ENCODE measurements at places on chromosomes 2 and 18.

- no peak for DNase-seq
Observed at GRCh38 chr2:72806280-72806945, 19.4 kb downstream of the EXOC6B start.

GRCh38 chr2:64352292-64352691, 101.7 kb upstream of the LGALSL start:
- no peak for DNase-seq

DNA sequence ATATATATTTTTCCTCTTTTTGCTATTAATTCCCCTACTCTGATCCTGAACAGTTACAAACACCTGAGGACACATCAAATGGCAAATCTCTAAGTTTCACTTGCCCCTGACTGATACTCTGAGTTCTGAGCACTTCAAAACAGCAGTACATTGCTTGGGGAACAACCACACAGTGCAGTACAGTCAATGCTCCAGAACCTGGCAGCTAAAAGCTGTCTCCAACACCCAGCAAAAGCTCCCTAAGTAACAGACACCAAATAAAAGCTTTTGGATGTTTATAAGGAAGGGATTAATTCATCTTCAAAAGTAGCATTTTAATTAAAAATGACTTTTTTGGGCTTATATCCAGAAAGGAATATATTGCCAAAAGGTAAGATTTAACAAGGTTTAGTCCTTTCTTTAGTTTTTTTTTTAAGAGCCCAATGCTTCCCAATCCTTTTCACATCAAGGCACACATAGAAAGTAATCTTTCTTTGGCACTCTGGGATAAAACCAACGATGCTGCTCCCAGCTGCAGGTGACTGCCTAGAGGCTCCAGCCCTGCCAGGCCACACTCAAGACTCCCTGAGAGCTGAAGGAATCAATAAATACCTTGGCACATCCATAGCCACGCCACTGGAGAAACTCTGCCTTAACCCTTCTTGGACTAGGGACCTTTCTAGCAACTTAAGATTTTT, 164.9 kb upstream of the ZFP36L2 start:
- DNase-seq, result no peak

DNA sequence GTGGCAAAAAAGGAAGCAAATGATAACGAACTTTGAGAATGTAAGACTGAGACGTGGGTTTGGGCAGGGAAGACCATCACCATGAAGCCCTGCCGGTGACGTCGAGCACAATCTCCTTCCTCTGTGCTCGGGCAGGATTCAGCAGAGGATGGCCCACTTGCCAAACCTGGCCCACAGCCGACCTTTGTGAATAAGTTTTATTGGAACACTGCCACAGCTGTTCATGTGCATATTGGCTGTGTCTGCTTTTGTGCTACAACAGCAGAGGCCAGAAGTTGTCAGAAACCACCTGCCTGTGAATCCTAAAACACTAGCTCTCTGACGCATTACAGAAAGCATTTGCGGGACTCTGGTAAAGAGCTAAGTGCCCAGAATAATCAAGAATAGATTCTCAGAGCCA, 223.9 kb downstream of the MYT1L start:
- no peak for DNase-seq
